Stimulated activated CD8-positive, alpha-beta memory T cell treated with anti-CD3 and anti-CD28 coated beads, Interleukin-4, amount 100 ng/mL, for 1 hour (primary cell): ENCODE measurements at places on chromosomes 3 and 15.

DNA sequence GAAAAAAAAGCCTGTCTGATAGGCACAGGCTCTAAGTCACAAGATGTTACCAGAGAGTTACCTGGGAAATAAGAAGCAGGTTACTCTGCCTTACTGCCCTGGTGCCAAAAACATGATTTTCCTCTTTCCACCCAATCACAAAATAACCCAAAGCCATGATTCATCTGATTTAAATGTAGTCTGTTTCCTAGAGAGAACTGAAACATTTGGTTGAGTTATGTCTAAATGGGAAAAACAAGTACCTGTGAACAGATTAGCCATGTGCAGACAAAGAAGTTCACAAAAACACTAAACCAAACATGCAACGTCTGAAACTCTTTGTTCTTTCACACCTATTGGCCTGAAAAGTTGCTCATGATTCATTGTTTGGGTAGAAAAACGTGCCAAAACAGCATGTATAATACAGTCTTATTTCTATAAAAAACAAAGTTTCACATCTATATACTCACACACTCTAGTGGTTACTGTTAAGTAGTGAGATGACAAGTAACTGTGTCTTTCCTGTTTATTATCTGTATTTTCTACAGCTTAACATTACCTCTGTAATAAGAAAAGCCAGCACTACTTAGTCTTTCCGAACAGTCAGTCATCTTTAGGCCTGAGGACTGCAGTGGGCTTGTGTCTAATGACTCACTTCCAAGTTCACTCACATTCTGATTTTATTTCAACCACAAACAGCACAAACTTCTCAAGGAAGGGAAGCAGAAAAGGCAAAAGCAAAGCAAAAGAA, 30.2 kb downstream of the FAM174B start:
- DNase-seq = no peak

DNA sequence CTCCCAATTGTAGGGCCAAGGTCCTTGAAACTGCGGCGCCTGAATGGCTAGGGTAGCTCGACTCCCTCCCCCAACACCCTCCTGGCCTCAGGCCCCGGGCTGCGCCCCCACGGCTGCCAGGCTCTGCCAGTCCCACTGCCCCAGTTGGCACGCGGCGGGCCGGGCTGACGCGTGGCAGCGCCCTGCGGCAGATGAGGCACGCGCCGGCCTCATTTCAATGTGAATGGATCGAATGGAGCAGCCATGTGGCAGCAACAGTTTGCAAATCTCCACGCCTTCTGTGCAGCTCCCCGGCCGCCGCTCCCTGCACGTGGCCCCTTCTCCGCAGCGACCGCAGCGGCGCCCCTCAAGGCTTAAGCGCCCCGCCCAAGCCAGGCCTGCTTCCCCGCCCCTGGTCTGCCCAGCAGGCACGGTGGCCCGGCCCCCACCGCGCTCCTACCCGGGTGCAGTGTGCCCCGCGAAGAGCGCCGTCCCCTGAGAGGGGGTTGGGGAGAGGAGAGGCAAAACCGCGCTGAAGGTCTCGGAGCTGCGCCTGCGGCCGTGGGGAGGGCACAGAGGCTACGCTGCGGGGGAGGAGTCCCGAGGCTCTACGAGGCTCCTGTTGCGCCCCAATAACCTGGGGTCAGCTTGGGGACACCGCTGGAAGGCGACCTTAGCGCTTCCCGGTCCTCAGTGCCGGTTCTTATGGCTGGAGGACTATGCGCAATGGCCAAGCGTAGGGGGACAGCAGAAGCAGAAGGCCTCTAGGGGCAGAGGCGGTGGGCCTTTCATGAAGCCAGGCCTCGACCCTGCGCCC, 3.1 kb upstream of the DLL4 start:
- DNase-seq = no peak

DNA sequence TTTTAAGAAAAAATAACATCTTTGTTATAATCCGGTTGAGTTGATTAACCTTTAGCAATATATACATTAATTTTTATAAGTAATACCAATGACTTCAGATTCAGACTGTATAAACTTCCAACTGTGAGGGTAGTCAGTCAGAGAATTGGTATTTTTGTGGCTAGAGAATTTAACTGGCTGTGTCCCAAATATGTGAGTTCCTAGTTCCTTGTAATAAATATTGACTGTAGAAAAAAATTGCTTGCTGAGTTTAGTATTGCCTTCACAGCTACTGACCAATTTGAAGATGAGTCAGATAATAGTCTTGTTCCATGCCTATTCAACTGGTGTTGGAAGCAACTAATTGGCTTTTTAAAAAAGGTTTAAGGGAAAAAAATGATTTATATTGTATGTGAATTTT, 210.8 kb downstream of the GAP43 start:
- DNase-seq = no peak

GRCh38 chr3:12258911-12259310, 30.0 kb upstream of the PPARG start:
- DNase-seq = no peak

- DNase-seq = no peak
Measured at GRCh38 chr3:129047553-129047839, 13.1 kb upstream of the GP9 start.

- no peak for DNase-seq
Measured at GRCh38 chr15:36106640-36107335, 472.6 kb upstream of the CDIN1 start.

- DNase-seq = no peak
Measured at GRCh38 chr3:129161860-129162271, 1.0 kb upstream of the ISY1 start.
